Caudate nucleus (tissue), 63 donors: ENCODE measurements at places on chromosomes 13 and 19.
A peak's percentile ranks its signal among the peaks of the same experiment; 100 is the strongest.

GRCh38 chr19:21704320-21704719, 63.1 kb downstream of the ZNF100 start:
- DNase-seq = no peak

DNA sequence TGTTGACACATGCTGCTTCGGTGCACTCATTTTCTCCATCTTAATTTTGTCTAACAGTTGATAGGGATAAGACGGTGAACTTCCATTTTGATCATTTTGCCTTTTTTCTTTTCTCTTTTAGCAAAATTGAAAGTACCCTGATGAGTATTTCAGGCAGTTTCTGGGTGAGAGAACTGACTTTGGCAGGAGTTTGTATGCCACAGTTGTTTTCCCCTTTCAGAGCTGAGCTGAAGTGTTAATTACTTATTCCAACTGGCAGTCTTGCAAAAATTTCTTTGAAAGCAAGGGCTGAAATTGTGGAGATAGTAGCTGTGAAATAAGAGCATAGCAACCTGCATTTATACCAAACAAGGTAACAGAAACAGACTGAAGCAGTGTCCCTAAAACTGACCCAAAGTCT, 180.2 kb downstream of the SLITRK5 start:
- no peak for DNase-seq

- DNase-seq = no peak
Measured at GRCh38 chr19:50721441-50722137, 1.6 kb upstream of the CLEC11A start.

- DNase-seq = no peak
Measured at GRCh38 chr19:18500799-18501198, 21.1 kb downstream of the ELL start.

DNA sequence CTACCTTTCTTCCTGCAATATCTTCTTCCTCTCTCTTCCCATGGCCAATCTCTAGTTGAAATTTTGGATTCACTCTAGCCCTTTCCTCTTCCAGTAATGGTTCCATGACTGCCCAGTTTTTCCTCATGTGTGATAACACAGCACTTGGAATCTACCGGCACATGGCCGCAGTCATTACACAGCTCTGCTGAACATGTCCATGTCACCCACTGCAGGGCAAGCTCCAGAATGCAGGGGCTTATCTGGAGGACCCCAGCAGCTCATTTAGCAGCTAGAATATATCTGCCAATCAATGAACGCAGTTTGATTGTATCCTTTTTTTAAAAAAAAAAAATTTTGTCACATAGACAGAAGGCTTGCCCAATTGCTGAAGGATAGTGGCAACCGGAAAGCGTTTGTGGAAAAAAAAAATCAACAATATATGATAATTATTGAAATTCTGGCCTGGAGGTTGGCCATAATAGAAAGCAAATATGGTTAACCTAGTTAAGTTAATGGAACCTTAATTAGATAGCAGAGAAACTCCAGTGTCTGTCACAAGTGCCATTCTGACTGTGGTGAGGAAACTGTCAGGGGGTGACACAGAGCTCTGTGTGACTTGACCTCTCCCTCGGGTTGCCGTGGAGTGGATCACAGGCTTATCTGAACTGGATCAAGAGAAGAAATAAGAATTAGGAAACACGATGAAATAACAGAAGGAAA, 426.7 kb downstream of the LIG4 start:
- DNase-seq = no peak

DNA sequence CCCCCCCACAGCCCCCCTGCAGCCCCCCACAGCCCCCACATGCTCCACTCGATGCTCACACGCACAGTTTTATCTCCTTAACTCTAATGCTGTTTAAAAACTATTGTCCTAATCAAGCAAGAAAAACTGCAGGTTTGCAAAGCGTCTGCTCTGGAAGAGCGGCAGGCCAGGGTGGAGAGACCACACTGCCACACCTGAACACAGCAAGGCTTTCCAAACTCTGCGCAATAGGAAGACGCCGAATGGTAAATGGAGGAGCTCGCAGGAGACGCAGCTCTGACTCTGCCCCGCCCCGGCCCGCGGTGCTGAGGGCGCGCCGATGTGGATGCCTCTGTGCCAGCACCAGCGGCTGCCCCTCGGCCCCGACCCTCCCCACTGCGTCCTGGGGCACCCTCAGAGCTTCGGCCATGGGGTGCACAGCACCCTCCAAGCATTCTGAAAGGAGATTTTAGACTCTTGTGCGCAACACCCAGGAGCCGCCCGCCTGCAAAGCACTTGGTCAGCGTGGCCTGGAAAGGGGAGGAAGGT, 32.4 kb downstream of the RASA3 start:
- DNase-seq = no peak

DNA sequence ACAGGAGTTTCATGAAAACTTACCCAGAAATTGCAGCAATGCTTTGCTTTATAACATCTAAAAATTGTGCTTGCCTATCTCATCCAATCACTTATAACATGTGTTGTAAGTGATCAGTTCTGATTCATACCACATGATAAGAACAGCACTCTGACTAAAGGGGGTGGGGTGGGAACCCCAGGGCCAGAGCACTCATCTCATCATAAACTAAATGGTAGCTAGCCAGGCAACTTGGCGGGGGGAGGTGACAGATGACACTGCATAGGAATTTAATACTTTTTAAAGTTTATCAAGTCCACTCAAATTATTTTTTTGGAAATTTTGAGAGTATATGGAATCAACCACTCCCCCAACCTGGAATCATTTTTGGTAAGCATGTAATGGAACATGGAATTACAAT, 42.1 kb downstream of the FOXO1 start:
- DNase-seq = no peak

- peak; percentile 43 for DNase-seq
Measured at GRCh38 chr13:113532156-113532806, 41.8 kb upstream of the DCUN1D2 start.

GRCh38 chr13:65857942-65858565, 1372.1 kb downstream of the PCDH9 start:
- no peak for DNase-seq

- no peak for DNase-seq
Measured at GRCh38 chr13:28538932-28539331, 44.0 kb upstream of the FLT1 start.

GRCh38 chr19:45130236-45130635, 30.5 kb downstream of the NKPD1 start:
- DNase-seq = no peak

DNA sequence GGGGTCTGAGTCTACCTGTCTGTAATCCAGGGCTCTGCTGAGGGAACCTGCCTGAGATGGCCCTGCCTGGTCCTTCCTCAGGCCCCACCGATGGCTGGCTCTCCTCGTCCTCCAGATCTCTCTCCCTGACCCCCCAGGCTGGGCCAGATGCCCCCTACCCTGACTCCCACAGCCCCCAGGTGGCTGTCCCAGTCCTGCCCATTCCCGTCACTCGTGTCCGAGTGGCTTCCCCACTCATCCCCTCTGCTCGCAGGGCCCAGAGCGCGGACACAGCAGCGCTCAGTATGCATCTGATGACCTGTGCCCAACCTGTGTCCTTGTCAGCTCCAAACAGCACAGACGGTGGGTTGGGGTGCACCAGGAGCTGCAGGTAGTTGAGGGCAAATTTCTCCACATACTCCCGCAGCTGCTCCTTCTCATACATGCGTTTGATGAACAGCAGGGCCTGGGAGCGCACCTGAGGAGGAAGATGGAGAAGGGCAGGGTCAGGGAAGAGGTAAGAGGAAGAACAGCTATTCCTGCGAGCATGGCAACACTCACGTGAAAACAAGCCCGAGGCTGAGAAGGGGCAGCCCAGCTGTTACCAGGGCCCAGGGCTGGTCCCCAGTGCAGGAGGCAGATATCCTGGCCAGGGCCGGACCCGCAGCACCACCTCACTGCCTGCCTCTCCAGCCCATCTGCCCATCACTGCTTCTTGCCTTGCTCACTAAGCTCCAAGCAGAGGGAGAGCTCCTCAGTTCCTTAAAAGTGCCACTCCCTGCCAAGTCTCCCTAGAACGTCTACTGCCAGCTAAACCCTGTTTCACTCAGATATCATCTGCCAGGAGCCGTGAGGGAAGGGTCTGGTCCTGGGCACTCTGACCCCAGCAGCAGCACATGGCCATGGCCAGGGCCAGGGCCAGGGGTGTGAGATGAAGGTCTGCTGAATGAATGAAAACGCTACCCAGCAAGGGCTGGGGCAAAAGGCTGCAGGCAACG, 11.1 kb upstream of the RSPH6A start:
- DNase-seq = no peak

- no peak for DNase-seq
Measured at GRCh38 chr19:31289976-31290375, 59.3 kb downstream of the TSHZ3 start.

- DNase-seq = no peak
Measured at GRCh38 chr19:10145031-10145430, 25.3 kb upstream of the EIF3G start.

- no peak for DNase-seq
Measured at GRCh38 chr13:49569993-49570689, 15.2 kb downstream of the RCBTB1 start.

- DNase-seq = no peak
Measured at GRCh38 chr13:109788372-109789111, 2.2 kb upstream of the IRS2 start.

DNA sequence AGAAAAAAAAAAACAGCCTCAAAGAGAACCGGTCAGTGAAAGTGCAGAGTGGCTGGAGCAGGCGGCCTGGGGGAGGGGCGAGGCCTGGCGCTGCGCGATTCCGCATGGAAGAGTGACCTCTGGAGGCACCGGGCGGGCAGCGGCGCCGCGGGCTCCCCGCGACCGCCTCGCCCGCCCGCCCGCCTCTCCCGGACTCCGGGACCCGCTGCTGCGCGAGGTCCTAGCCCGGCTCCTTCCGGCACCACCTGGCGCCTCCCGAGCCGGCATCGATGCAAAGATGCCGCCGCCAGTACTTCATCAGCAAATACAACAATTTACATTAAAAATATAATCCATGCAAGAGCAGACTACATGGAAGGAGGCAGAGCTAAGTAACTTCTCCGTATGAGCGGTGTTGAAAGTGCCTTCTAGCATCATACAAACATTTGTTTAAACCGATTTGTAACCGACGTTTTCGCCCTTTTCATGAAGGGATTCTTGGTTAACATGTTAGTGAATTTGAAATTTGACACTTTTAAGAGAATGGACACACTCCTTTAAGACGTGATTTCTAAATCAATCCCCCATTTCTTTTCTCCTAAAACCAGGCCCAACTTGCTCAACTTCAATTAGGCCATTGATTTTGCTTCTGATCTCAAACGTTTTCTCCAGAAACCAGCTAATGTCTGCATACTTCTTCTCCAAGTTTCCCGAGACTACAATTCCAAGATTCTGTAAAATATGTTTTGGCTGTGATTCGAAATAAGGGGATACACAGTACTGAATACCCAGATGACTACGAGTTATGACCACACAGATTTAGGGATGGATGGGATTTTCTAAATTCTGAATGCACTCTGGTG, 2.1 kb downstream of the EFNB2 start:
- peak; percentile 67 for DNase-seq

DNA sequence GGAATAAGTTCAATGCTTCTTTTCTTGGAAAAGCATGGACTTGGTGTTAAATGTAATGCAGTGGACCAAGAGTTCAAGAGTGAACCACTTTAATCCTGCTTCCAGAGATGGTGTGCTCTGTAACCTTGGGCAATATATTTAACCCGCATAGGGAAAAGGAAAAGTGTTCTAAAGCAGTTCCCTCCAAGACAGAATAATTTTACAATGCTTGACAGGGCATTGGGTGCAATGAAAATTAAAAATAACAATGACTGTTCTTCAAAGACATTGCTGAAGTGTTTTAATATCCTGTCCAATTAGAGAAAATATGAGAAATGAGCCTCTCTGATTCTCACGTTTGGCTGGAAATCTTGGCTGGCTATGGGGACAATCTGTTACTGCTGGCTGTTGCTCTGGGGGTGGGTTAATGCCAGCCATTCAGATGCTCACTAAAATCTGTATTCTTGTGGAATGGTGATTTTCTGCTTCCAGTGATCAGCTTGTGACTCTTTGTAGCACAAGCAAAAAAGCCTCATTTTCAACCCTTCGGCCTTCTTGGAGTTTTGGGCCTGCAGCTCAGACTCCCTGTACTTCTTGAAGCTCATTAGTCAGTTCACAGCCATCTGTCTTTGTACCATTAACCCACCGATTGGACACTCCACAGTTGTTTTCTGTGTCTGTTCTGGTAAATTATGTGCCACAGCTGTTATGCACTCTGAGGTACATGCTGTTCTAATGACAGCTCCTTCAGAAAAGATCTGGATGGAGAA, 310.6 kb downstream of the LMO7 start:
- DNase-seq = no peak

DNA sequence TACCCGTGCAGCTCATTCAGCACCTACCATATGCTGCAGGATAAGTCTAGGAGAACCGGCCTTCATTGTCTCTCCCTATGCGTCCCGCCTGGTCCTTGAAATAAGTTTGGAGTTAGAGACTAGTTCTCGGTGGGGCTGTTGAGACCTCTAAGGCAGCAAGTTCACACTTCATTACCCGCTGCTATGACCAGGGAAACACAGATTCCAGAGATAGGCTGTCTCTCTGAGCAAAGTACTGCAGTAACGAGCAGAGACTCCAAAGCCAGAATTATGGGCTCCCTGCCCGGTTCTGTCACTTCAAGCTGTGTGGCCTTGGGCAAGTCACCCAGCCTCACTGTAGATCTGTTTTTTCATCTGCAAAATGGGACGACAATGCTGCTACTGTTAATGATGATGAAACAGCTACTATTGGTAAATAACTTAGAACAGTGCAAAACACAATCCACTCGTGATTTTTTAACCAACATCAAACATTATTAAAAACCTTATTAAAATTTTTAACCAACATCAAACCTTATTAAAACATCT, 184.1 kb downstream of the USP12 start:
- DNase-seq = no peak

DNA sequence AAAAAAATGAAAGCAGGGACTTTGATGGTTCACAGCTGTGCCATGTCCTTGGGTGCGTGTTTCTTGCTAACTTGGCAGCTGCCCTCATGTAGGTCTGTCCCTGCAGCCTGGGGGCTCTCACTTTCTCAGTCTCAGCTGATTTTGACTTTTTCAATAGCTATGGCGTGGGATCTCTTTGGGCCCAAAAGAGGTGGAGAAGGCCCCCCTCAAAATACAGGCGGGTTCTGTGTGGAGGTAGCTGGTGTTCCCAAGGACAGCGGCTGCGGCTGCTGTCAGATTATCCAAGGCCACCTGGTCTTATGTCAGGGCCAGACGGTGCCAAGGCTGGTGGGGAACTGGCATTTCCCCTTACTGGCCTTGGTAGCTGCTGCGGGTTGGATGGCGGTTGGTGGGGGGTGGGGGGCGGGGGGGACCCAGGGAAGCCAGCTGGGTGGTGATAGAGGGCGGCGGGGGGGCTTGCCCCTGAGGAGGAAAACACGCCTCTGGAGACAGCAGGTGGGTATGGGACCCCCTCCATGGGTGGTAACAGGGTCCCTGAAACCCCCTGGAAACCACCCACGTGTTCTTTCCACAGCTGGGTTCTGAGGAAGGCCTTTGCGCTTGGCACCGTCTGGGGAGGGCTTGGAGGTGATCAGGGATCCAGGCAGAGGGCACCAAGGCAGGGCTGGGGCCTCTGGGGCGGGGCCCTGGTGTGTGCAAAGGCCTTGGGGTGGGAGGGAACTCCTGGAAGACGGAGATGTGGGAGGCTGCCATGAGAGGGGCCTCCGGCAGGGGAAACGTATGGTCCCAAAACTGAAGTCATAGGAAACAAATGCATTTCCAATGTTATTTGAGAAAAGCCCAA, 4.1 kb downstream of the TIMM13 start:
- no peak for DNase-seq

- DNase-seq = no peak
Measured at GRCh38 chr13:59666504-59666903, 497.2 kb downstream of the DIAPH3 start.
